ENCODE measurements at places on chromosomes 1 and 21. TPM values are rescaled to one million over a fixed set of nuclear protein-coding genes. Genes with fewer than 3 reads are reported as not detected.
A peak's percentile ranks its signal among the peaks of the same experiment; 100 is the strongest.

The FLG2 gene
- not detected for total RNA-seq

The CHD5 gene
- total RNA-seq = 0.28 TPM

- H3K27me3 ChIP-seq = no peaks in the 10 kb centered on the region
- peak overlapping the region; percentile 90 for H3K27ac ChIP-seq
These were observed 4.1 kb downstream of the LEPR start for GRCh38 chr1:65424573-65424889.

DNA sequence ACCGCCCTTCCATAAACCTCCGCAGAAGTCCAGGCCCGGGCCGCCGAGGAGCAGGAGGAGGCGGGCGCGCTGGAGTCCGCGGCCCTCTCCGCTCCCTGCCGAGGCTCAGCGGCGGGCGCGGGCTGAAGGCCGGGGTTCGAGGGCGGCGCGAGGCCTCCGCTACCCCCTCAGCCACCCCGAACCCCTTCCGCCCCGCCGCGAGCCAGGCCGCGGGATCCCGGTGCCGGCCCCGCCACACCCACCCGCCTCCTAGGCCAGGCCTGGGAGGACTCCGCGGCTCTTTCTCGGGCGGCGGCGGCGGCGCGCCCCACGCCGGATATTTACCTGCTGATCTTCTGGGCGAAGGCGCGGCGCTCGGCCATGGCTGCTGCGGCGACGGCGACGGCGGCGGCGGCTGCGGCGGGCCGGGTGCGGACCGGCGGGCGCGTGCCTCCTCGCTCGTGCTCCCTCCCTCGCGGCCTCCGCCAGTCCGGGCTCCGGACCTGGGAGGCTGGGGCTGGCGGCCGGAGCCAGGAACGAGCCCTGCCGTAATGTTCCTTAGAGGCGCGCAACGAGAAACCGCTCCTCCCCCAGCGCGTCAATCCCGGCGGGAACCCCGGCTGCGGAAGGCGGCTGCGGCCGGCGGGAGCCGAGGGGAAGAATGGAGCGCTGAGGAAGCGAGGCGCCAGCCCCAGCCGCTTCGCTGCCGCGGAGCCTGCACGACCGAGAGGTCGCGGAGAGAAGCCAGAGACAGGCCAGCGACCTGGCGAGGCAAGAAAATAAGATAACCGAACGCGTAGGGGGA lies at the start of gene DOCK7:
TSS of gene DOCK7 (minus strand) at position 484 of the 784 bp plus-strand sequence. CDS start at position 362, 122 bp downstream.
- H3K4me3 ChIP-seq = peak within 1 kb of the TSS; percentile 93
- H3K27me3 ChIP-seq = no peaks in the 10 kb centered on the region
- H3K4me1 ChIP-seq = peaks cover 23% of the 10 kb centered on the region

GRCh38 chr1:17591814-17592430 lies 52.4 kb downstream of the ARHGEF10L start:
- H3K4me3 ChIP-seq = no peak overlapping the region
- peaks cover 23% of the 10 kb centered on the region for H3K4me1 ChIP-seq

The ASAP3 gene
- total RNA-seq = 19.5 TPM

- DNase-seq = no peak
- no peaks in the 10 kb centered on the region for H3K27me3 ChIP-seq
- H3K4me3 ChIP-seq = no peak overlapping the region
- no peak overlapping the region for H3K27ac ChIP-seq
- H3K36me3 ChIP-seq = no peaks in the 10 kb centered on the region
These were observed 127.6 kb downstream of the KCNK2 start for GRCh38 chr1:215210167-215210566.

Data from SJSA1 (cell line).